Renal pelvis (tissue), 12 donors: ENCODE measurements at places on chromosomes 1 and 21.

DNA sequence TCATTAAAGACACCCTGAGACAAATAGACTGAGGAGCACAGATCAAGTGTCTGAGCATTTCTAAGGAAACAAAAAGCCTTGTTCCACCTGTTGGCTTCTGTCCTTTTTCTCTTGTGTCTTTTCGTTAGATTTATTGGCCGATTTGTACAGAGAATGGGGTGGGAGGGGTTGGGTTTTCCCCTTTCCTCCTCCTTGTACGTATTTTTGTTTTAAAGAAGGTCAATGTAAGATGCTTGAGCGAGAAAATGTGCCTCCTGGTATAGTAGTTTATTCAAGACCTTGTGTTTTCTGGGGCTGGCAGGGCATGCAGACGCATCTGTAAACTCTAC, 1.2 kb downstream of the BCL9 start:
- DNase-seq: no peak

- peak; percentile 52 for DNase-seq
Observed at GRCh38 chr21:44304877-44305293, 5.0 kb downstream of the PFKL start.

DNA sequence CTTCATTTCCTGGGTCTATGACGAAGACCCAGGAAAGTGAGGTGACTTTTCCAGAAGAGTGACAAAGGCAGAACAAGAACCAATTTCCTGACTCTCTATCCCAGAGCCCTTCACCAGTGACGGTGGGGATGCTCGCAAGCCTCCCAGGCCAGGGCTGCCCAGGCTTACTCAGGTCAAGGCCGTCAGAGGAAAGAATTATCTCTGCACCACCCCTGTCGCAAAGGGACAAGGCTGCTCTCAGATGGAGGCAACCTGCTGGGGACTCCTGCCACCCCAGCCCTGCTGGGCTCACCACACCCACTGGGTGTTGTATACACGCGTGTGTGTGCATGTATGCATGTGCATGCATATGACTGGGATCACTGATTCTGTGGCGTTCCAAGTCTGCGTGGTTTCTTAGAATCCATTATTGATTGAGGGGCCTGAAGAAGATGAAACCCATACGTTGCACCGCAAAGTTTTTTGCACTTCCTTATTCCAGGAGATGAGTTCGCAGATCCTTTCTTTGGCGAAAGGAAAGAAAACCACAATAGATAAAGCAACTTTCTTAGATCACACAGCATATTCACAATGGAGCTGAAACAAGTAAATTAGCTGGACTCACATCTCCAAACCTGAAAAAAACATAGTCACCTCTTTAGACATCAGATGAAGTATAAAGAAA, 255.8 kb downstream of the RHOU start:
- DNase-seq: no peak

DNA sequence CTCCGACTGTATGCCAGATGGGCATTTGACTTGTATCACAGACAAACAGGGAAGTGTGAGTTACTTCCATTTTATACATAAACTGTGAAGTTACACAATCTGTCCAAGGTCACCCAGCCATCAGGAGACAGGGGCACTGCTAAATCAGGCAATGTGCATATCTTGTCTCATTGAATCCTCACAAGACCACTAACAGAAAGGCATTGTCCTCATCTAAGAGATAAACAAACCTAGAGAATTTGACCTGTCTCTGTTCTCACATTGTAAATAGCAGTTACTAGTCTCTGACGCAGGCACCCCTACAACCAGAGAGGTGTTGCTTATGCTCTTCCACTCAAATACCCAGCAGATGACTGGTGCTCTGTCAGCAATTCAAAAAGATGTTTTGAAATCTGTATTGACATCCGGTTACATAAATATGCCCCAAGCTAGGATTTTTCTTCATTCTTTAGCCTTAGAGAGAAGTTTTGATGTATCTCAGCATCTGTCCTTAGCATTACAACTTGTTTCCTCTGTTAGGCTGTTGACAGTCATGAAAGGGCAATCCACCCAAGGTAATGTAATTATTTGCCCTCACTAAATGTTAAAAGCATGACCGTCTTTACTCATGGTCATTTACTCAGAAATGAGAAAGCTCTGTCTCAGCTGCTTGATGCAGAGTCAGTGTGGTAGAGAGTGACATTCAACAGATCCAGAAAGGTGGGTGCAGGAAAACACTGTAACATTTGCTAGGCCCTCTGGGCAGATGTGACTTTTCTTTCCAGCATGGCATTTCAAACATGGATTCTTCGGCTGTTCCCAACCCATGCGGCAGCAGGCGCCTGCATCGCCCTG, 51.9 kb upstream of the ZNF326 start:
- no peak for DNase-seq

DNA sequence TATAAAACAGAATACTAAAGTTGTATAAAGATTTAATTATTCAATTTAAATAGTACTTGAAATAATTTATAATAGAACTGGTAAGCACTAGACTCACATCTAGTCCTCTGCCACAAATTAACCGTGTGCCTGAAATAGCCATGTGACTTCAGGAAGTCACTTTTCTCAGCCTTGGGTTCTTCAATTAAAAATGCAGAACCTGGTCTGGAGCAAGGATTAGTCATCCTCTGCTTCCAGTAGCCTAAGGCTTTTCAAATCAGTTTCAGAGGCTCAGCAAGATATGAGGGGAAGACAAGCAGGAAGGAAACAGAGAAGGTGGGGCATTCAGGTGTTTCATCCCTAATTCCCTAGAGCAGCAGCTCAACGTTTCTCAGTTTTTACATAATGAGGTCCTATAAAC, 23.0 kb downstream of the DPH5 start:
- DNase-seq: no peak

- DNase-seq: no peak
Observed at GRCh38 chr1:104830534-104830933, 1080.8 kb downstream of the AMY1C start.

DNA sequence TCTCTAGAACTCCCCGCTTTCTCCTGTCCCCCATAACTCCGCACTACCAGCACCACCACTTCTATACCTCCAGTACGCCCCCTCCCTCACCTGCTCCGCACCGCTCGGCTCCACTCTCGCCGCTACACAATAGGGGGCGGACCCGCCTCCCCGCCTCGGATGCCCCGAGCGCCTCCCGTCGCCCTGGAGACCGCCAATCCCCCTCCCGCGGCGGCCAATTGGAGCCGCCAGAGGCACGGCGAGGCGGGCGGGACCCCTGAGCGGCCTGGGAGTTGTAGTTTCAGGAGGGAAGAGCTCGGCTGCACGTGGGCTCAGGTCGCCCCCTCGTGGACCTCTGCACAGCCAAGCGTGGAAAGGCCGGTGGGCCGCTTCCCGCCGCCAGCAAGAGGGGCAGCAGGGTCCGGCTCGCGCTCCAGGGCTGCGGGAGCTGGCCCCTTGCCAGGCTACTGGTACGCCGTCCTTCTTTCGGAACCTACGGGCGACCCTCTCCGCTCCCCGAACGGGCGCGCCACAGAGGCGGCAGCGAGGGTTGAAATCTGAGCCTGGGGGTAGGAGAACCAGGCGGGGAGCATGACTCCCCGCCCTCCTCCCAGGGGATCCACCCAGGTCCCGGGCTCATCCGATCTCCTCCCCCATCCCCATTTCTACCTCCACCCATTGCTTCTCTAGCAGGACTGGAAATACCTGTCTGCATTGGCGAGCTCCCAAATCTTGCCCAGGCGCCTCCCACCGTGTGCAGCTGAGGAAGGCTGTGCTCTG, at the start of gene IGSF9:
Gene IGSF9, minus strand, starts transcription at position 131 of the 759 bp plus-strand sequence. CDS start 2,159 bp downstream, outside the sequence.
- peak; percentile 92 for DNase-seq

DNA sequence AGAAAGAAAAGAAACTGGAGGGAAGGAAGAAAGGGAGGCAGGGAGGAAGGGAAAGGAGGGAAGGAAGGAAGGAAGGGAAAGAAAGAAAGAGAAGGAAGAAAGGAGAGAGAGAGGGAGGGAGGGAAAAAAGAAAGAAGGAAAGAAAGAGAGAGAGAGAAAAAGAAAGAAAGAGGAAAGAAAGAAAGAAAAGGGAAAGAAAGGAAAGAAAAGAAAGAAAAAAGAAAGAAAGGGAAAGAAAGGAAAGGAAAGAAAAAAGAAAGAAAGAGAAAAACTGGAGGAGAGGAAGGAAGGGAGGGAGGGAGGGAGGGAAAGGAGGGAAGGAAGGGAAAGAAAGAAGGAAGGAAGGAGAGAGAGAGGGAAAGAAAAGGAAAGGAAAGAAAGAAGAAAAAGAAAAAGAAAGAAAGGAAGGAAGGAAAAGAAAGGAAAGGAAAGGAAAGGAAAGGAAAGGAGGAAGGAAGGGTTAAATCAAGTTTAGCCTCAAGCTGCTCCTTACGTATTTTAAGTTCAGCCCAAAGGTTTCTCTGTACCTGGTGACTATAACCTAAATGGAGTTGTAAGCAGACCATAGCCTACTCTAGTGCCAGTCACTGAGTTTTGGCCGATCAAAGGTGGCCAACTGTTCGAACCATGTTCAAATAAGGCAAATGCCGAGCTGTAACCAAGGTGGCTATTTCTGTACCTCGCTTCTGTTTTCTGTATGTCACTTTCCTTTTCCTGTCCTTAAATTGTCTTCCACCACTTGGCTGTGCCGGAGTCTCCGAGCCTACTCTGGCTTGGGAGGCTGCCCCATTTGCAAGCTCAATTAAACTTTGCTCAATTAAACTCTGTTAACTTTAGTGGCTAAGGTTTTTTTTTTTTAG, 37.8 kb upstream of the TMPRSS2 start:
- no peak for DNase-seq

DNA sequence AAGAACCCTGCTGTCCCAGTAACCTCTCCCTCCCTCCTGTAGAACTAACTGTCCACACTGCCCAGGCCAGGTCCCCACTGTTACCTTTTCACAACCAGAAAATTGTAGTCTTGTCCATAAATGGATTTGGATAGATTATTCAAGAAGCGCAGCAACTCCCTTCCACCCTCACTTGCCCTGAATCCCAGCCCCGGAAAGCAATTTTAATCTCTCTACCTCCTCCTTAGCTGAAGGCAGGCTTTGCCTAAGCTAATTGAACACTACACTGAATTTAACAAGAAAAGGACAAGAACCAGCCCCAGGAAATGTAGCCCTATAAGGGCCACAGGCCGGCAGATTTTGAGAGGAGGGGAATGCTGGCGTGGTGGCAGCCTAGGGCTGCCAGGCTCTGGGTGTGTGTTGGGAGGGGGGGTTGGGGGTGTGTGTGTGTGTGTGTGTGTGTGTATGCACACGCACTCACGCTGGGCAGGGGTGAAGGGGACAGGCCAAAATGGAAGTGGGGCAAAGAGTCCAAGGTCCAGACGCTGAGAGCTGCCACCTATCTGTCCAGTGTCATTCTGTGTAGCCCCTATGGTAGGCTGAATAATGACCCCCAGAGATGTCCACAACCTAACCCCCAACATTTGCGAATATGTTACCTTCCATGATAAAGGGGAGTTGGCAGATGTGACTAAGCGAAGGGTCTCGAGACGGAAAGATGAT, 10.8 kb upstream of the IFNGR2 start:
- DNase-seq: no peak

GRCh38 chr21:38495242-38495641, 3.0 kb downstream of the ERG start:
- DNase-seq: no peak

- DNase-seq: no peak
Observed at GRCh38 chr21:41521489-41522027, 13.6 kb upstream of the TMPRSS2 start.

- DNase-seq: no peak
Observed at GRCh38 chr1:111861523-111861922, 105.8 kb downstream of the DDX20 start.

- no peak for DNase-seq
Observed at GRCh38 chr1:31912839-31913239, 25.3 kb downstream of the PTP4A2 start.

DNA sequence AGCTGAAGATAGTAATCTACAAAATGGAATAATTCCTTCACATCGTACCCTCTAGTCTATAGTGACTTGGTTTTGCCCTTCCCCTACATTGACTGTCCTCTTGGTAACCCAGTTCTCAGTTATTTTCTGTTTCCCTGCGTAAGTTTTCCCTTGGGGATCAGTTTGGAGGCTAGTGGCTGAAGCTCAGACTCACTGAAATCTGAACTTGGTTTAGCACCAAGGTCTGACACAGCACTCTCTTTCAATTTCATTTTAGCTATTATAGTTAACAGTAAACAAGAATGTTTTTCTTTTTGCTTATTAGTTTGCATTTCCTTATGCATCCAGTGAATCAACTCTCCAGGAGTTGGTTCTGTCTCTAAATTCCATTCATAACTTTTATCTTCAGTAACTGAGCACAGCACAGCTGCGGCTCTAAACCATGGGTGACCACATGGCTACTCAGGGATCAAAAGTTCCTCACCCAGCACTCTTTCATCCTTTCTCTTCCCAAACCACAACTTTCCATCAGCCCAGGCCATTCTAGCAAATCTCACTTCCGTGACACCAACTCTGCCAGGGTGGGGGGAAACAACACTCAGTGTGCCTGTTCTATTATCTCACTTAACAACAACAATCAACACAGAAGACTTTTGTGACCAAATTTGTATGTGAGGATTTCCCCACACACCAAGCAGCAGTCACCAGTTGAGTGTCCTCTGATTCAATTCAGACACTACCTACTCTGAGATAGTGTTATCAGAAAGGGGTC, 17.6 kb upstream of the IFI6 start:
- no peak for DNase-seq

DNA sequence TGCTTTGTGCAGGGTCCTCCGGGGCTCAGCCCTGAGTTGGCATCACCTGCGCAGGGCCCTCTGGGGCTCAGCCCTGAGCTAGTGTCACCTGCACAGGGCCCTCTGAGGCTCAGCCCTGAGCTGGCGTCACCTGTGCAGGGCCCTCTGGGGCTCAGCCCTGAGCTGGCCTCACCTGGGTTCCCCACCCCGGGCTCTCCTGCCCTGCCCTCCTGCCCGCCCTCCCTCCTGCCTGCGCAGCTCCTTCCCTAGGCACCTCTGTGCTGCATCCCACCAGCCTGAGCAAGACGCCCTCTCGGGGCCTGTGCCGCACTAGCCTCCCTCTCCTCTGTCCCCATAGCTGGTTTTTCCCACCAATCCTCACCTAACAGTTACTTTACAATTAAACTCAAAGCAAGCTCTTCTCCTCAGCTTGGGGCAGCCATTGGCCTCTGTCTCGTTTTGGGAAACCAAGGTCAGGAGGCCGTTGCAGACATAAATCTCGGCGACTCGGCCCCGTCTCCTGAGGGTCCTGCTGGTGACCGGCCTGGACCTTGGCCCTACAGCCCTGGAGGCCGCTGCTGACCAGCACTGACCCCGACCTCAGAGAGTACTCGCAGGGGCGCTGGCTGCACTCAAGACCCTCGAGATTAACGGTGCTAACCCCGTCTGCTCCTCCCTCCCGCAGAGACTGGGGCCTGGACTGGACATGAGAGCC, 22.7 kb downstream of the COL6A1 start:
- no peak for DNase-seq

GRCh38 chr21:15204970-15205286, 140.1 kb upstream of the NRIP1 start:
- DNase-seq: no peak

DNA sequence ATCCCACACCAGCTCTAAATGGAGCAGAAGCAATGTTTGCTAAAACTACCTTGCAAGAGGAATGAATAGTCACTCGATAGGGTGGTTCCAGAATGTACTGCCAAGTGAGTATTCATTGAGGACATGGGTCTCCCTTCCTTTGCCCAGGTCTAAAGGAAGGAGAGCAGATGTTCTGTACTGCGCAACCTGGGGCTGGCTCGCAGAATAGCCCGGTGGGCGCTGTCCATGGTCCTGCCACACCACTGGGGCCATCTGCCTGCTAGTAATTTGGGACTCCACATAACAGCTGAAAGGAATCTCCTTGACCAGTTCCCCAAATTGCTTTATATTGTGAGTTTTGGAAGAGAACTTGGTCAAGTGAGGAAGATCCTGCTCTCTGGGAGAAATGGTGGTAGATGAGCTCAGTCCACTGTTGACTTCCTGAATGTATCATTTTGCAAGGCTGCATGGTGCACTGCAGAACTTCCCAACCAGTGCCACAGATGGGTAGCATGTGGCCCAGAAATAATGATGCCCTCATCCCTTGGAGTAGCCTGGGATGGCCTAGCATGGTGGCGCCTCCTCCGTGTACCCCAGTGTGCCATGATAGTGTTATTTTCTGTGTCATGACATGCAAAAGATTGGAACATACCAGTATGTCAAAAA, 5.7 kb downstream of the SLC6A17 start:
- peak; percentile 72 for DNase-seq
